ENCODE measurements at places on chromosomes 2 and 18.

- DNase-seq = no peak
These were observed 8.2 kb downstream of the DLX2 start for GRCh38 chr2:172094294-172095145.

- DNase-seq = peak; percentile 65
These were observed 19.9 kb upstream of the IL1RL1 start for GRCh38 chr2:102291319-102292075.

GRCh38 chr2:166413255-166413654 is 37.5 kb upstream of the SCN9A start:
- DNase-seq = peak; percentile 79

DNA sequence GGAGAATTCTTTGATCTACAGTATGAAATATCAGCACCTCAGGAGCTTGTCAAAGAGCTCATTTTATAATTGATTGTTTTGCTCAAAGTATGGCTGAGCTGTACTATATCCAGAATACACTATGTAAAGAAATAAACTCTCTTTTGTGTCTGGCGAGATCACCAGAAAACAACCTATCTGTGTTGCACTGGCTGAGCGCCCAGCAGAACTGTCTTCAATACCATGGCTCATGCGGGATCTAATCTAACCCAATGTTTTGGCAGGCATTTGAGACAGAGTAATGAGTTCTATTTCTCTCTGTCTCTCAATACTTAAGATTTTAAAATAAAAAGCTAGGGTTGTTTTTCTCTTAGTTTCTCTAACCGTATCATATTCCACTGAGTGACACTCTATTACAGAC is 192.4 kb downstream of the L3MBTL4 start:
- no peak for DNase-seq

DNA sequence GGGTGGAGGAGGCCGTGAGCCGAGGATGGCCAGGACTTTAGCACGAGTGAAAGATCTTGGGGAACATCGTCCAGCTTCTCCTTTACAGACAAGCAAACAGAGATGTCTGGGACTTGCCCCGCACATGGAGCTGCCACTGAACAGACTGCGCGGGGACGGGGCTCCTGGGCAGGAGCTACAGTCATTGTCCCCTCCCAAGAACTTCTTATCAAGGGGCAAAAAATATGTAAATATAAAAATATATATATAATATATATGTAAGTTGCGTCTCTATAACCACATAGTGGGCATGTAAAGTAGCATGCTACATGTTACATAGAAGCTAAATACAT is 245.0 kb upstream of the SALL3 start:
- no peak for DNase-seq

DNA sequence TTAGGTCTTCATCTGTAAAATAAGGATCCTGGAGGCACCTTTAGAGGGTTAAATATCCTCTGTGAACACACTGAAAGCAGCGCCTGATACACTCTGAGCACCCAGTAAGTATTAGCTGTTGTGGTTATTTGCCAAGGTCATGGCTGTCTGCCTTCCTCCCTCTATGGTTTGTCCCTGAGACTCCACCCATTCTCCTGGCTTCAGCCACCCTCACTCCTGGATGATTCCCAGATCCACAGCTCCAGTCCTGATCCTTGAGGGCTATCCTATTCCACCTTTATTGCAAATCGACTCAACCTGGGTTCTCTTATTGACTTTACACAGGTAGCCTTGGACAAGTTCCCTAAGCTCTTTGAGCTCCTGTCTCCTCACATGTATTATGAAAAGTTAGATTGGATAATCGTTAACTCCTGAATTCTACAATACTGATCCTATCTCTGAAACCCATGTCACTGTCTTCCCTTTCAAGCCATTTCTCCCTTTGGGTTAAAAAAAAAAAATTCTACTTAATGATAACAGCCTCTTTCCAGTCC is 162.3 kb downstream of the LAMA3 start:
- no peak for DNase-seq

GRCh38 chr2:59655809-59656208 is 897.6 kb downstream of the BCL11A start:
- no peak for DNase-seq

DNA sequence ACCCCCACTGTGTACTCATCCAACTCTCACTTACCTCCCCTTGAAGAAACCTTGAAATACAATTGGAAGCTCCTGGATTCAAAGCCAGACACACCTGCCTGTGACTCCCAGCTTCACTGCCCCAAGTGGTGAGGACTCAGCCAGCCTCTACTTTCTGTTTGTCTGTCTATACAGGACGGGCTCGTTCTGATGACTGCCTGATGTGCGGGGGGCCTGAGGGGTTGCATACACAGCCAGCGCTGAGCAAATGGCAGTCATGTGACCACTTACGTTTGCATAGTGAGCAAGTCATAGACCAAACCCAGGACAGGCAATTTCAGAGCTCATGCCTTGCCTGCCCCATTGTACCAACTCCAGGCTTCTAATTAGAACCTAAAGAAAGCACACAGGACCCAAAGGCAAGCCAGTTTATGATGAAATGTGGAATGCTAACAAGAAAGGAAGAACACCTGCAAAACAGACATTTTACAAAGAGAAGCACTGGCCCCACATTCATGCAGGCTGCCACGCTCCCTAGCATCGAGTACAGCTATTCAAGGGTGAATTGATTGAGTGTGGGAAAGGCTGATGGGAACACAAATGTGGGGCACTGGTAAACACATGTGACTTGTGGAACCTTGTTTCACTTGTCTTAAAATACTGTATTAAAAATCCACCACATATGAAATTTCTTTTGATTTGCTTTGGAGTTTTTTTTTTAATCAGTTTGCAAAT is 137.8 kb downstream of the LNPK start:
- no peak for DNase-seq

GRCh38 chr2:30185178-30185577 is 38.4 kb downstream of the YPEL5 start:
- DNase-seq = peak; percentile 89

DNA sequence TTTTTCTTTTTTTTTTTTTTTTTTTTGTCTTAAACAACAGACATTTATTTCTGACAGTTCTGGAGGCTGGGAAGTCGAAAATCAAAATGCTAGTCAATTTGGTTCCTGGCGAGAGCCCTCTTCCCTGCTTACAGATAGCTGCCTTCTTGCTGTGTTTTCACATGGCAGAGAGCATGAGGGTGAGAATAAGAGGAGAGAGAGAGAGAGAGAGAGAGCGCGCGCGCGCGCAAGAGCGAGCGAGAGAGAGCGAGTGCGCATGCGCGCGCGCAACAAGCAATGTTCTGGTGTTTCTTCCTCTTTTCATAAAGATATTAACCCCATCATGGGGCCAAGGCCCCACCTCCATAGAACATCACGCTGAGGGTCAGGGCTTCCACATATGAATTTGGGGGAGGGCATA is 20.9 kb downstream of the MTCL1 start:
- no peak for DNase-seq

GRCh38 chr2:179071810-179072355 is 21.9 kb upstream of the CCDC141 start:
- DNase-seq = no peak

All from inflammatory macrophage treated with lipopolysaccharide for 4 hours (primary cell).